ENCODE measurements at places on chromosomes 11 and 22.

- DNase-seq = no peak
These were observed 209.2 kb upstream of the TBCEL start for GRCh38 chr11:120814531-120815318.

GRCh38 chr11:96082002-96082899 is 158.3 kb upstream of the MTMR2 start:
- no peak for DNase-seq

DNA sequence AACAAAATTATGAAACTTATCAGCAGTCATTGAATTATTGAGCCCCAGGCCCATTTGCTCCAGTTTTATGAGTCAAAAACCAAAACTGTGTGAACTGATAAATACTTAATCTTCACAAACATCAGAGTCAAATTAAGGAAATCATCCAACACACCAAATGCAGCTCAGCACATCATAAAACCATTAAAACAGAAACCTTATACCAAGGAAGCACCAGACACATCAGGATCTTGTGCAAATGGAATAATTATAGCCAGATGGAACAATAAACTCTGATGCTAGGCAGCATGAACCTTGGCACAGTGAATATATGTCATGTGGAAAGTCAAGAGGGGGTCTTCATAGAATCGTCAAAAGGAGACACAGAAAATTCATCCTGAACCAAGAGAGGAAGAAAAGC is 410.7 kb upstream of the API5 start:
- no peak for DNase-seq

DNA sequence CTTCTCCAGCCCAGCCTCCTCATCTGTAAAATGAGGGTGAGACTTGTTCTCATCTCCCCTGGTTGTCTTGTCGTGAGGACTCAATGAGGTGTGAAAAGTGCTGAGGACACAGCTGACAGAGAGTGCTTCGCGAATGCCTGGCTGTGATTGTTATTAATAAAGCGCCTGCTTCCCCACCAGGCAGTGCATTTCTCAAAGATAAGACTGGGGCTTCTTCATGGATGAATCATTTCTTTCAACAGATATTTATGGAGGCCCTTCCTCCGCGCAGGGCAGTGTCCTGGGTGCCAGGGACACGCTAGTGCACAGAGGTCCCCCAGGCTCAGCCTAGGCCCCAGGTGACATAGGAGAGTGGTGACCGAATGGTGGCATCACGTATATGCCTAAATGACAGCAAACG is 34.3 kb upstream of the SHISAL1 start:
- DNase-seq = no peak

DNA sequence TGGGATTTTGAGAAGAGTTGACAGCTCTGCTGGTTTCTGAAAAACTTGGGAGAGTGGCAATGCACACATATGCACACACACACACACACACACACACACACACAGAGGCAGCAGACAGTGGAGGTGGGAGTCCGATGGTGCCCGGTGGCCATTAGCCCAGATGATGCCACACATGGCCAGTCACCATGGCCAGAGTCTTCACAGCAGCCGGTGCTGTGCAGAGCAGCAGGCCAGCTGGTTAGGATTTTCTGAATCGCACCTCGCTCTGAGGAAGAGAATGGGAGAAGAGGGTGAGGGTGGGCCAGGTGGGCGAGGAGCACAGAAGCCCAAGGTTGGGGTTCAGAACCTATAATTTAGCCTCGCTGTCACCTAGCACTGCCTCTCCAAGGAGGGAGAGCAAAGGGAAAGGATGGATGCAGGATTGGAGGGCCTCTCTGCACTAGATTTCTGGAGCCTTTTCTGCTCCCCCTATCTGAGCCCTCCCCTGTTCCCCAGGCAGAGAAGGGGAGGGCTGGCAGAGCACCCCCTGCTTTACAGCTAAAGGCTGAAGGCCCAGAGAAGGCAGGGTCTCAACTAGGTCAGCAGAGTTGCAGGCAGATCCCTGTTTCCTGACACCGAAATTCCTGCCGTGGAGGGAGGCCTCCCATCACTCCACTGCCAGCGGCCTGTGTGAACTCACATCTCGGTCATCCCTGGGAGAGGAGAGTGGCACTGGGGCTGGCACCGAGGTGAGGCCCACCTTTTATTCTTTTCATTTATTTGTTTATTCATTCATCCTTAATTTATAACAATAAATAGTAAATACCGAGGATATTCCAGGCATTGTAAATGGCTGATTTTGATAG is 25.8 kb upstream of the FXYD6 start:
- DNase-seq = no peak

GRCh38 chr11:122173074-122173450 is 57.0 kb upstream of the BLID start:
- no peak for DNase-seq

DNA sequence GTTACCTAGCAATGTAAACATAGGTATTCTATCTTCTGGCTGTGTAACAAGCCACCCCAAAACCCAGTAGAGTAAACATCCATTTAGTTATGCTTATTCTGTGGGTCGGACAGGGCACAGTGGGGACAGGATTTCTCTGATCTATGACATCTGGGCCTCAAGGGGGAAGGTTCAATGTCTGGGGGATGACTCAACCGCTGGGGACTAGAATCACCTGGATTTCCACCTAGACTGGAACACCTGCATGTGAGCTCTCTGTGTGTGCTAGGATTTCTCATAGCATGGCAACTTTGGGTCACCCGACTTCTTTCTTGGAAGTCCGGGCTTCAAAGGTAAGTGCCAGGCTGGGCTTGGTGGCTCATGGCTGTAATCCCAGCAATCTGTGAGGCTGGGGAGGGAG is 36.5 kb upstream of the MICAL2 start:
- DNase-seq = no peak

GRCh38 chr11:126307706-126308105 is 3.8 kb downstream of the DCPS start:
- DNase-seq = peak; percentile 18

GRCh38 chr11:83713708-83714107 is 427.5 kb upstream of the CCDC90B start:
- no peak for DNase-seq

DNA sequence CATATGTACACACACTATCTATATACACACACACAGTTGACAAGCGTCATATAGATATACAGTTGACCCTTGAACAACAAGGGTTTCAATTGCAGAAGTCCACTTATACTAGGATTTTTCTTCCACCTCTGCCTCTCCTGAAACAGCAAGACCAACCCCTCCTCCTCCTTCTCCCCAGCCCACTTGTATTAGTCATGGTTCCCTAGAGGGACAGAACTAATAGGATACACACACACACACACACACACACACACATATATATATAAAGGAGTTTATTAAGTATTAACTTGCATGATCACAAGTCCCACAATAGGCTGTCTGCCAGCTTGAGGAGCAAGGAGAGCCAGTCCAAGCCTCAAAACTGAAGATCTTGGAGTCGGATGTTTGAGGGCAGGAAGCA is 92.9 kb downstream of the DHCR7 start:
- no peak for DNase-seq

GRCh38 chr11:105054723-105055493 is 9.8 kb upstream of the CARD16 start:
- peak; percentile 14 for DNase-seq

GRCh38 chr11:12099132-12099873 is 11.1 kb upstream of the MICAL2 start:
- no peak for DNase-seq

- DNase-seq = peak; percentile 3
These were observed 36.2 kb downstream of the MPPED1 start for GRCh38 chr22:43448048-43448447.

DNA sequence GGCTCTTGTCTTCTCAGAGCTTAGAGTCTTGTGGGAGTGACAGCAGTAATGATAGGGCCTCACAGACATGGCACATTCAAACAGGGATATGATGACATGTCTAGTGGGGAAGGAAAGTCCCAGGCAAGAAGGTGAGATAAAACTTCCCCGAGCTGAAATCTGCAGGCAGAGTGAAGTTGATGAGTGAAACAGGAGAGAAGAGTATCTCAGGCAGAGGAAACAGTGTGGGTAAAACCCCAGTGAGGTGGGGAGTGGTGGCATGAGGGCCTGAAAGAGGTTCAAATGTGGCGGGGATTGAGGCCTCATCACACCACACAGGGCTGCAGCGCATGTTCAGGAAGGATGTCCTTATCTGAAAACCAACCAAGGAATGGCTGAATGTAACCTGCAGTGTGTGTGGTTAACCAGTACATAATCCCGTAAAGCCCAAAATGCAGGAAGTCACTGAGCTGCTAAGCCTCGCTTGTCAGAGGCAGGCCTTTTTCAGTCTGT is 153.8 kb upstream of the E2F8 start:
- no peak for DNase-seq

DNA sequence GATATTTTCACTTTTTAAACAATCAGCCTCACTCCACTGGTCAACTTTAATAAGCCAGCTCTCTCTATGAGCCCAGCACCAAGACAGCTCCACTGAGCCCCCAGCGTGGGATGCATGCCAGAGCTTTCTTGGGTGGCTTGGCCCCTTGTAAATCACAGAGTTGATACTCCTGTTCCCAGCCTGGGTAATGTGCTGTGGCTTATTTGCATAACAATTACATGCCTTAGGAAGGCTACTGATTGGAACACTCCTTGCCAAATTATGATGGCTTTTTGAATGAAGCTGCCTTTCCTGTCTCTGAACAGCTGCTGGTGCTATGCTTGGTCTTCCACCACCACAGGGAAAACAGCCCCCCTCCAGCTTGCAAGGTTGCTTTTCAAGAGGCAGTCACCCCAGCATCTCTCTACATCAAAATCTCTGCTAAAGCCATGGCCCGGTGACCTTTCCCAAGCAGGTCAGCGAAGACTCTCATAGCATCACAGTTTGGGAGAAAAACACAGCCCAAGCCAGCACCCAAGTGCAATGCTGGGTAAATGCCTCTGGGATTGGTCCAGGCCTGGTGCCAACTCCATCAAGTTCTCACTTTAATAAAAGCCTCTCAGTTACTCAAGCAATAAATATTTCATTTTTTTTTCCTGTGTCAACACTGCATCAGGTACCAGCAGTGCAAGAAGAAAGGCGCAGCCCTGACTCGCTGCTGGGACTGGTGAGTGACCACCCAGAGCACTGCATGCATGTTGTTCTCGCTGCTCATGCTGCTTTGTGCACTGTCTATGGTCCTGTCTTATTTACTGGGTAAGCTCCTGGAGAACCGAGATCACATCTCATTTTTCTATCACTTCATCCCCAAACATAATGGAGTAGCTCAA is 549.3 kb downstream of the OPCML start:
- DNase-seq = peak; percentile 45

GRCh38 chr11:9718147-9718546 is 54.3 kb downstream of the SWAP70 start:
- DNase-seq = no peak

- no peak for DNase-seq
These were observed 313.7 kb upstream of the CADM1 start for GRCh38 chr11:115817844-115818468.

DNA sequence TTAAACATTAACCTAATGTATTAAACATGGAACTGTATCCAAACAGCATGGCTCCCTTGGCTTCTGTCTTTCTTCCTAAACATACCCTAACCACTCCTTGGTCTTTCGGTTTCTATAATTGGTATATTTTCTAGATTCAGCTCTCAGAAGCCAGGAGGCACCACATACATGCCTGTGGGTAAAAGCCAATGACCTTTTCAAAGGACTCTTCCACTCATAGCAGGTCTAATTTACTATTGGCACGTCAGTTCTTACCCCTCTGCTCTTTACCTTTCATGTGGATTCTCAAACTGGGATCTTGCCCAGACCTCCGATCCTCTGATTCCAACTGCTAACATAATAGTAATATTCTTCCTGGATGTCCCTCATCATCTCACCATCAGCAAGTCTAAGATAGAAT is 835.1 kb downstream of the NTM start:
- no peak for DNase-seq

- no peak for DNase-seq
These were observed 357.6 kb downstream of the BRD1 start for GRCh38 chr22:49469896-49470740.

GRCh38 chr11:330694-331357 is 10.2 kb upstream of the IFITM3 start:
- no peak for DNase-seq

DNA sequence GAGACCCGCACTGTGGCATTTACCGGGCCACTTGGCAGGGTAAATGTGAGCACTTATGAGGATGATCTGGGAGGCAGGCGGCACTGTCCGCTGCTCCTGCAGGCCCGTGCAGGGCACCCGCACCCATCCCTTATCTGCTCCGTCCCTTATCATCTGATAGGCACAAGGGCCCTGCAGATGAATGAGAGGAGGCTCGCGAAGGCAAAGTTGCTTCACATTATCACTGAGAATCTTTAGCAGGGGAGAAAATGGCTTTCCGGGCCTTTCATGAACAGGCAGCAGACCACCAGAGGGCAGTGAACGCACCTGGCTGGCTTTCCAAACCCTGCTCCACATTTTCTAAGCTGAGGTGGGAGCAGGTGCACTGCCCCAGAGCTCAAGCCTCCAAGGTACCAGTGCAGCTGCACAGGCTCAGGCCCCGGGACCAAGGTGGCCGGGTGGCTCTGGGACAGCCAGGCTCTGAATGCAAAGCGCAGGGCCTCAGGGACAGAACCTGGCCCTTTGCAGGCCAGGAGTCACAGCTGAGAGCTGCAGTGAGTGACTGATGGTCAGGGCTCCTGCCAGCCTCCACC is 165.6 kb downstream of the SHANK2 start:
- DNase-seq = peak; percentile 62

DNA sequence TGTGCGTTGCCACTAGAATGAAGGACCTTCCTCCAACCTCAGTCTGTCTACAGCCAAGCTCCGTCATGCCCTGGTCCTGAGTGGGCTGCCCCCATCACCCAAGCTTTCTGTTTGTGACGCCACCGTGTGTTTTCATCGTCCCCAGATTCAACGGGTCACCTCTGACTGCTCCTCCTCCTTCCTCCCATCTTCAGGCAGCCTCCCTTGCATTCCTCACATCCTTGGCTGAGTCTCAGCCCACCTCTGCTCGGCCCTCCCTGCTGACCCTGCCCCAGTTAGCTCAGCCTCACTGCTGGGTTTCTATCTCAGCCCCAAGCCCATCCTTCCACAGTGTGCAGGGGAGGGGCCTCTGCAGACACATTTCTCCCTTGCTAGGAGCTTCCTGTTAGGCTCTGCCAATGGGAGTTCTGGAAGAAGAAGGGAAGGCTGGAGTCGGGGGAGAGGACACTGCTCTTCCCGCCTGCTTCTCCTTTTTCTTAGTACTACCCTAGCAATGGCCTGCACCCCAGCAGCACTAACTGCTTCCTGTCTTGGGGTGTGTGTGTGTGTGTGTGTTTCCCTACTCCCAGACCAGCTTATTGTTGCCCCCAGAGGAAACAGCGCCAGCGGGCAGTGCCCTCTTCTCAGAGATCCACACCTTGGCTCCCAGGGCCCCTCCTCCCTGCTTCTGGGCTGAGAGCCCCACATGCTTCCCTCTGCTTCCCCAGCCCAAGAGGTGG is 5.2 kb downstream of the IFT27 start:
- no peak for DNase-seq

- DNase-seq = peak; percentile 99
These were observed at the start of gene MPZL3 for GRCh38 chr11:118251858-118252652. Gene MPZL3, minus strand, starts transcription at chr11:118252365. Its CDS starts 71 bp downstream, at chr11:118252294.
